Activated T-cell treated with anti-CD3 and anti-CD28 coated beads for 48 hours (primary cell): ENCODE measurements at places on chromosomes 13 and 19.

DNA sequence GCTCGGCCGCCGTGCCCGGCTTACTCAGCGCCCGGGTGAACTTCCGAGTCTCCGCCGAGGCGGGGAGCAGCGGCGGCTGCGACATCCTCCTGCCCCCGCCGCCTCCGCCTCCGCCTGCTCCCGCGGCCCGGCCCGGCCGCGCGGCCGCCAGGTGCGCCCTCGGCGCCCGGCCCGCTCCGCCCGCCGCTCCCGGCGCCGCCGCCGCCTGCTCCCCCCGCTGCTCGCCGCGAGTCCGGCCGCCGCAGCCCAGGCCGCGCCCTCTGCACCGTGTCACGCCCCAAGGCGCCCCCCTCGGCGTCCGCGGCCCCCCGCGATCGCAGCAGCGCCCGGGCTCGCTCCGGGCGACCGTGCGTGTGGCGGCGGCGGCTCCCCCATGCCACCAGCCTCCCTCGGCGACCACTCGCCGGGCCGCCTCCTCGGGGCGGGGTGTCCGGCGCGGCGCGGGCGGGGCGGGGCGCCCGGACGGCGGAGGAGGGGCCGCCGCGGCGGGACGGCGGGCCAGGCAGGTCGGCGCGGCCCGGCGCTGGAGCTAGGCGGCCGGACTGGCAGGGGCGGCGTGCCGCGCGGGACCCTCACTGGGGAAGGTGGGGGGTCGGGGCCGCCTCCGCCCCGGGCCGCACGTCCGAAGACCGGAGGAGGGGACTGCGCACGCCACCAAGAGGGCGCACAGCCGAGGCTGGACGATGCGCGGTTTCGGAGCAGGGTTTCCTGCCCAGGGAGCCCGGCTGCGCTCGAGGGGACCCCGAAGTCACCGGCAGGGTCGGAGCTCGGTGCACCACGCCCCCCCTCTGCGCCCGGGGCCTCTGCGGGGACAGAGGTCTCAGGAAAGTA, 108.6 kb upstream of the DOCK9 start:
- peak; percentile 65 for DNase-seq

DNA sequence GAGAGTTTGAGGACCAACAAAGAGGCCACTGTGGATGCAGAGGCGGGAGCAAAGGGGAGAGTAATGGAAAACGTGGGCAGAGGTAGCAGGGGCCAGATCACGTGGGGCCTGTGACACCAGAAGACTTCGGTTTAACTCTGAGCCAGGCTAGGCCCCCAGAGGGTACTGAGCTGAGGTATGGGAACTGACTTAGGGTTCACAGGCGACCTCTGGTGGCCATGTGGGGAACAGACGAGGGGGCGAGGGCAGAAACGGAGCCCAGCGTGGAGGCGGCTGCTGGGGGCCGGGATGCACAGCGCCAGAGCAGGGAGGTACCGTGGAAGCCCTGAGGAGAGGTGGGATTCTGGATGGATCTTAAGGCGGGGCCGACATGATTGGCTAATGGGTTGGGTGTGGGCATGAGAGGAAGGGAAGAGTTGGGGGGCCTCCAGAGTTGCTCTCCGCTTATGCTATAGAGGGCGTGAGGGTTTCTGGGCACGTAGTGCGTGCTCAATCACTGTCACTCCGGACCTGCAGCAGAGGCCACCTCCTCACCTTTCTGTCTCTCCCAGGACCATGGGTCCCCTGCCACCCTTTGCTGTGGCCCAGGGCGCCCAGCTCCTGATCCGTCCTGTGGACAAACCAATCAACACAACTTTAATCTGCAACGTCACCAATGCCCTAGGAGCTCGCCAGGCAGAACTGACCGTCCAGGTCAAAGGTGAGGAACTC, 13.7 kb downstream of the PVR start:
- DNase-seq, result peak; percentile 64

DNA sequence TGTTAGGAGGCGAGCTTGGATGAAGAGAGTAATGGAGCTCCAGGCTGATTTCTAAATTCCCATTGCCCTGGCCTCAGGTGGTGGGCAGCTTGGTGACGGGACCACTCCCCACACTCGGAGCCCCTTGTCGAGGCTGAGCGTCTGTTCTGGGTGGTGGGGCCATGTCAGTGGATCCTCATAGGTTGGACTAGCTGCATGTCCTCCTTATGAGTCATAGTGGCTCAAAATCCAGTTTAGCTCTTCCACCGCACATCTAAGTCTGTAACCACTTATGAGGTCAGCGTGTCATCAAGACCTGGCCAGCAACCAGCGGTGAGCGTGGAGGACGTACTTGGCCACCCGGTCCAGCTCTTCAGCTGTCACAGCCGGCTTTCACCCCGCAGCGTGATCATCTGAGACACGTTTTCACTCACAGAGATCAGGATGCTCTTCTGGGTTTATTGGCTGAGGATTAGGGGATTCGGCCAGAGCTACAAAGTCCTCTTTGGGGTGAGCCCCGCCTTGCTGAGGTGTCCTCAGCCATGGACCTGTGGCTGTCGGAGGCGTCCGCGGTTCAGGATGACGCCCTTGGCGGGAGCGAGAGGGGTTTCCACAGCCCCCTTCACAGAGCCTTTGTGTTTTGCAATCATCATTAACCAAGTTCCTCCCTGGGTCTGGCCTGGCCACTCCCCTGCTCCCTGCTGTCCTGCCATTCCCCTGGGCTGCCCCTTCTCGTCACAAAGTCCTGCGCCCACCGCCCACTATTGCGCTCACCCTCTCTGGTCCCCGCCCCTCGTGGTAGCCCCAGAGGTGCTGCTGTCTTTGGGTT, 41.9 kb downstream of the ADPRHL1 start:
- DNase-seq, result no peak

- DNase-seq, result no peak
Observed at GRCh38 chr19:51507192-51507591, 5.6 kb upstream of the SIGLEC12 start.

GRCh38 chr19:35868823-35869326, 501 bp downstream of the APLP1 start:
- no peak for DNase-seq

DNA sequence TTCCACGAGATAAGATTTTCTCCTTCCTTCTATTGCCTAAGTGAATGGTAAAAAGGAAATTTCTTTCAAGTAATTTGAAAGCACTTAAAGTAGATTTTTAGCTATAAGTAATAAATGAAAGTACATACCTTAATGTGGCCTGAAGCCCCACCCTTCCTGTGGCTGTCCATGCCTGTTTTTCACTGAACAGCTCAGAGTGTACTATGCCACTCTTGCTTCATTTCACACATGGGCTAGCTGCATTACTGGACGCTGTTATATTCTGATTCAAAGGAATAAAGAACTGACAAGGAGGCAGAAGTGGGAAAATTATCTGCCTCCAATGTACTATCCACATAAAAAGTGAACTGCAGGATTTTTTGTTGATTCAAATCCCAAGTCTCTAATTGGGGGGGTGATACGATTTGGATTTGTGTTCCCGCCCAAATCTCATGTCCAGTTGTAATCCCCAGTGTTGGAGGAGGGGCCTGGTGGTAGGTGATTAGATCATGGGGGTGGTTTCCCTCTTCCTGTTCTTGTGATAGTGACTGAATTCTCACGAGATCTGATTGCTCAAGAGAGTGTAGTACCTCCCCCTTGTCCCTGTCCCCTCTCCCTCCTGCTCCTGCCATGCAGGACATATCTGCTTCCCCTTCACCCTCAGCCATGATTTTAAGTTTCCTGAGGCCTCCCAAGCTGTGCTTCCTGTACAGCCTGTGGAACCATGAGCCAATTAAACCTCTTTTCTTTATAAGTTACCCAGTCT, 154.7 kb upstream of the SGCG start:
- DNase-seq, result no peak

- no peak for DNase-seq
Observed at GRCh38 chr19:2392366-2392765, 32.3 kb downstream of the TMPRSS9 start.

DNA sequence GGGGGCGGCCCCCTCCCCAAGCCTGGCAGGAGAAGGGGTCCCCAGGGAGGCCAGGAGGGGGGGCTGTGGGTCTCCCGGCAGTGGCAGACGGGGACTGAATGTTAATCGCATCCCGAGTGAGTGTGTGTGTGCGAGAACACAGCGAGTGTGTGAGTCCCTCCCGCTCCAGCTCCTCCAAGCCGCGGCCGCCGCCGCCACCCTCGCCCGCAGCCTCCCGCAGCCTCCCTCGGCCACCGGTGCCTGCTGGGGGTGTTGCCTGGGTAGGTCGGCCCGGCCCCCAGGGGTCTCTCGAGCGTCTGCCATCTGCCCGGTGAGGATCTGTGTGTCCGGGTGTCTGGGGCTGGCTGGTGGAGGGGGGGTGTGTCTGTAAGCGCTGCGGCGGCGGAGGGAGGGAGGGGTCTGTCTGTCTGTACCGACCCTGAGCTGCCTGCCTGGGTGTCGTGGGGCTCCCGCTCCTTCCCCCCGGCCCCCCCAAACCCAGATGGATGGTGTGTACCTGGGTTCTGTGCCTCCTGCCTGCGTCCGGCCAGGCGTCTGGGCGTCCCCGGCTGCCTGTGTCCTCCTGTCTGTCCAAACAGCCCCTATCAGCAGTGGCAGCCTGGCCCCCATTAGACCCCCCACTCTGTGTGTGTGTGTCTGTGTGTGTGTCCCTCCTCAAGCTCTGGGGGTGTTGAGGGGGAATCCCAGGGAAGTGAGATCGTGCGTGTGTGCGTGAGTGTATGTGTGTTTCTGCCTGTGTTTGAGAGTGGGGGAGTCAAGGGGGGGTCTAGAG, at the start of gene GRIN2D:
TSS of gene GRIN2D (plus strand) at position 110 of the 772 bp plus-strand sequence. CDS start 4,725 bp downstream, outside the sequence.
- no peak for DNase-seq

DNA sequence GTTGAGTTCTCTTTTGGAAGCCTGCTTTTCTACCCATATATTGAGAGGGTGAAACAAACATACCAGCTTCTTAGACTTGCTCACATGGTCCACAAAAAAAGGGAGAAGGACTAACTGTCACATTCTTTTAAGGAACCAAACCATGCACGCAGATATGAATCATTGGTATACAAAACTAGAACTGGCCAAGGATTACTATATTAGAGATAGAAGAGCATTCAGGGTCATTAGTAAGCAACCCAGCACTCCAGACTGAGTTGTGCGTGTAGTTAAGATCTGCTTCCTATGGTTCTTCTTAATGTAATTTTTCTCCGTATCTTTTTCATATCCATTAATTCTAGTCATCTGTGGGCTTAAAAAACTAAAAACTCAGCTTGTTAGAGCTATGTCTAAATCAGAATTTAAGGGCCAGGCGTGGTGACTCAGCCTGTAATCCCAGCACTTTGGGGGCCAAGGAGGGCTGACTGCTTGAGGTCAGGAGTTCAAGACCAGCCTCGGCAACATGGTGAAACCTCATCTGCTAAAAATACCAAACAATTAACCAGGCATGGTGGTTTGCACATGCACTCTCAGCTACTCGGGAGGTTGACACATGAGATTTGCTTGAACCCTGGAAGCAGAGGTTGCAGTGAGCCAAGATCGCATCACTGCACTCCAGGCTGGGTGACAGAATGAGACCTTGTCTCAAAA, 19.6 kb downstream of the ALG5 start:
- no peak for DNase-seq

- DNase-seq, result no peak
Observed at GRCh38 chr19:8304841-8305621, 3.1 kb downstream of the CD320 start.

GRCh38 chr19:16293118-16294091, 31.2 kb upstream of the KLF2 start:
- DNase-seq, result no peak

DNA sequence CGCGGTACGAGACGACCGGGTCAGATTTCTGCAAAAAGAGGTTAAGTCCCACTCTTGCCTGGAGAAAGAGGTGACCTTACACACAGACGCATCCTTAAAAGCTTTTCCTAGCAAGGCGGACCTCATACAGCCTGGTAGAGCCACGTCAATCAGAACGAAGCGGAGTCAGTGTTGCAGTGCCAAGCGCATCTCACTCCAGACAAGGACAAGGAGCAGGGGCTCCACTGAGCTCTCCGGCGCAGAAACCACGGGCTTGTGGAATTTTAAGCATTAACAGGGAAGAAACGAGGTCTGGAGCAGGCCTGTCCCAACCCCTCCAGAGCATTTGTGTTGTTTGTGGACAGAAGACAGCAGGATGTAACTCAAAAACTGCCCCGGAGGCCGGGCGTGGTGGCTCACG, 7.1 kb downstream of the EEF2 start:
- no peak for DNase-seq

DNA sequence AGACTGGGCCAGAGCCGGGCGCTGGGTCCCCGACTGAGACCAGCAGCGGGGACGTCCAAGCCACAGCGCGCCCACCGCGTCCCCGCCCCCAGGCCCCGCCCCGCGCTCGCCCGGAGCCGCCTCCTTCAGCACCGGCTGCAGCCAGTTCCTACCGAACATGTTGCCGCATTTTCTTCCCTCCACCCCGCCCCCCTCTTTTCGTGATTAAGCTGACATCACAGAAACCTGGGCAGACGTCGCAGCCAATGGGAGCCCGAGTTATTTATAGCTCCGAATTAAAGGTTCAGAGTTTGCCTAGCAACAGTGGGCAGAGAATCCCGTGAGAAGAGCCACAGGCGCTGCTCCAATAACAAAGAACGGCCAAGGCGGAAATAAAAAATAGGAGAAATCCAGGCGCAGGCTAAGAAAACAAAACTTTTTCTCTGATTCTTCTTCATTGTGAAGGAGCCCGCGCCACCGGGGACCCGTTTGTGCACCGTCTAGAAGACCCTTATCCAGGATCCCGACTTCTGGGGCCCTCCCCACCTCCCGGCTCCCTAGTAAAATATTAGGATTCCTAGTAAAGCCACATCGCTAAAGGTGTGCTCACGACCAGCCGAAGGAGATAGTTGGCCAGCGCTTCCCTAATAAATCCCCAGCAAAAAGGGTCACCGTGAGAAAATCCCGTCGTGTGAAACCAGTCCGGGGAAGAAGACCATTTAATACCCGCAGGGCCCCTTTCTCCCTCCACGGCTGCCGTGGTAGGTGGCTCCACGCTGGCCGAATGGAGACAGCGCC, 61.7 kb downstream of the SERP2 start:
- peak; percentile 78 for DNase-seq
